ENCODE measurements at places on chromosomes 2 and 18.

GRCh38 chr2:3041841-3042600, 335.6 kb downstream of the EIPR1 start:
- DNase-seq: no peak

GRCh38 chr2:219430633-219431615, 3.7 kb upstream of the SPEG start:
- DNase-seq: no peak

GRCh38 chr18:35239314-35239713, 1.5 kb upstream of the ZNF397 start:
- no peak for DNase-seq

DNA sequence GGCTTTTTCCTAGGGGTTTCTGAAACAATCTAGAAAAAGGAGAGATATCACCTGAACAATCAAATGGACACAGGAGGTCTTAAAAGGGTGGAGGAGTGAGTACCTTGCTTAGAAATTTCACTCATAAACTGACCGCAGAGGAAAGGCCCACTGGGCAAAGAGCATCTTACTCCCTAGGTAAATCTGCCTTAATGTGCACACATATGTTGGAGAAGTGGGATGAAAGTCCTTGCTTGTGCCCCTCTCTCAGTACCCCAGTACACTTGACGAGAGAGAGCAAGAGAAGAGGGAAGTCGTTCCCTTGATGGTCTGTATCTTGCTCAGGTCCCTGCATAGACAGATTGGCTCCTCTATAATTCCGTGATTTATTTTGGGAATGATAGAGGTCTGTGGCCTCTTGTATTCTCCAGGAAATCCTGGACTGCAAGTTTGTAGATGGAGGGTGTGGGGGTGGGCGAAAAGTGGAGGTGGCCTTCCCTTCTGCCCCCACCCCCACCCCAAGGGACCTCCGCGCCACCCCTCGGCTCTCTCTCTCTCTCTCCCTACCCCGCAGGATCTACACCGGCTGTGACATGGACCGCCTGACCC, 6.8 kb downstream of the TBR1 start:
- DNase-seq: no peak

- no peak for DNase-seq
These were observed 58.9 kb downstream of the KCNF1 start for GRCh38 chr2:10970666-10971065.

DNA sequence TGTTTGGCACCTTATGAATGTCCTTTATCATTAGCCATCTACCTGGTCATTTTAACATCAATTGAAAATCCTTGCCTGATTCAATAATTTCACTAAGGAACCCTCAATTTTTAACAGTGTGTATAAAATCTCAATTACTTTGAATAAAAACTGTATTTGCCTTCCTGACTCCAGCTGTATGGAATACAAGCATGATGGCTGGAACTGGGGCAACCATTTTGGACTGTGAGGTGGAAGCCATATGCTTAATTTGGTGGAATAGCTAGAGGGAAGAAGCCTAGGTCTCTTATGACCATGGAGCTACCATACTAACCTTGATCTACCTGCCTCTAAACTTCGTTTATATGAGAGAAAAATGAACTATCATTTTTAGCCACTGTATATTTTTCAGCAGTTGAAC, 12.5 kb upstream of the RTN4 start:
- DNase-seq: no peak

- DNase-seq: no peak
These were observed 9.8 kb downstream of the CAVIN2 start for GRCh38 chr2:191836853-191837769.

- no peak for DNase-seq
These were observed 227.2 kb upstream of the HS6ST1 start for GRCh38 chr2:128545829-128546228.

- DNase-seq: no peak
These were observed 12.5 kb downstream of the NPC1 start for GRCh38 chr18:23573626-23574431.

DNA sequence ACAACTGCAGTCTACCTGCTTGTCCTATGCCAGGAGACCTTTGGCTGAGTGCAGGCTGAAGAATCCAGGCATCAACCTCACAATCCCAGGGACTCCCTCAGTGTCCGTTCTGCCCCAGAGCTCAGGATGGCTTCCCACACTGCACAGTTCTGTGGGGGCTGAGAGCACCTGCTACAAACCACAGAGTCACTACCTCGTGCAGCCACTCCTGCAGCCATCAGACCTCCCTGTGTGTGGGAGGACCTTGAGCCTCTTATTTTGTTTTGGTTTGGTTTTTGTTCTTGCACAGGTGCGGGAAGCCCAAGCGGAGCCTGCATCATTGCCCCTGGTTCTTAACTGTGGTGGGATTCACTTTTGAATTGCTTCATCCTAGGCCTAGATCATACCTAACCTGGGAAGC, 31.0 kb downstream of the NAT8 start:
- DNase-seq: no peak

DNA sequence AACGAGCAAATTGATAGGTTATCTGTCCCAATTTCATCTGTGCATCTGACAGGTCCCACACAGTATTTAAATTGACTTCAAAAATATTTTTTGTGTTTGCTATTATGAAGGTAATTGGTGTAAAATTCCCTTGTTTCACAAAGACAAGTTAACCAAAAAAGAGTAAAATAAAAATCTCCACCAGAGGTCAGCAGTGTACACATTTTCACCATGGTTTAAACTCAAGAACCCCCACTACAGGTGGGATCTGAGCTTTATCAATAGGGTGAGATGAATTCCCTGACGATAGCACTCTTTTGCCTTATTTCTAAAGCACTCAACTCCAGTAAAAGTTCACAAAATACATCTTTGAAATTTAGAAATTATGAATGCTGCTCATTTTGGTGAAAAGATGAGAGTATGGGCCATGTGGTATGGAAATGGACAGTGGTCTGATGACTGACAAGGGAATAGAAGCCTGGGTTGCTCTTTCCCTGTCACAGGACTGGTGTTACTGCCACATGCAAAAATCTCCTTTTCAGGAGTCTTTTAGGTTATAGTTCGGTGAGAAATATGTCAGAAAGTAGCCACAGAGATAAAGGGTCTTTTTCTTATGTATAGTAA, 68.0 kb downstream of the SERPINB8 start:
- DNase-seq: no peak

DNA sequence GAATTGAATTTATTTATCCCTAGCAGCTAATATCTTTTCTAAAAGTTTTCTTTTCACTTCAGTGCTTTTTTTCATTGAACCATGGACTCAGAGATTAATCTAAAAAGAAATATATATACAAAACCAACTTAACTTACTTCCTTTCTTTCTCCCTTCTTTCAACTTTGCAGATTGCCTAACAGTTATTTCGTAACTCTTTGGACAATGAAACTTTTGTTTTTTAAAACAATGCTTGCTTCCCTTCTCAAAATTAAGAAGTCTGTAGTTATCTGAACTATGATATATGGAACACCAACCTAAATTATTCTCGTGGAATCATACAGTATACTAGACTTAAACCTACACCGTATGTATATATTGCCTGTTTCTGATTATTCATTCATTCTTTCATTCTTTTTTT, 62.9 kb downstream of the MIB1 start:
- no peak for DNase-seq

- peak; percentile 1 for DNase-seq
These were observed 558 bp downstream of the DNAJC10 start for GRCh38 chr2:182716650-182716979.

GRCh38 chr2:62871506-62871905, 166.0 kb downstream of the EHBP1 start:
- no peak for DNase-seq

DNA sequence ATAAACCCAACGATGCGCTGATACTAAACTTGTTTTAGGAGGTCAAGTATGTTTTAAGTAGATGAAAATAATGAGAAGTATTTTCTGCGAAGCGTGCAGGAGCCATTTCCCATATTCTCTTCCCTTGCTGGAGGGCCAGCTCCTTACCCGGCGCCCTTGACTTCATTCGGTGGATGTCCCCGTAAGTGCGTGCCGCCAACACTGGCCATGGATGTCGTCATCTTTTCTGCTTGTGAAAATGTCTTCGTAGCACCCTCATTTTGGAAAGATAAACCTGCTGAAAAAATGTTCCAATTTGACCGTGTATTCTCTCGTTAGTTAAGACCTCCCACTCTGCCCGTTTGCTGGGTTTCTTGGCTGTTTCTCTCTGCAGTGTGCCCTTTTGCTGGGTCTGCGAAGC, 127.5 kb downstream of the RTP5 start:
- no peak for DNase-seq

DNA sequence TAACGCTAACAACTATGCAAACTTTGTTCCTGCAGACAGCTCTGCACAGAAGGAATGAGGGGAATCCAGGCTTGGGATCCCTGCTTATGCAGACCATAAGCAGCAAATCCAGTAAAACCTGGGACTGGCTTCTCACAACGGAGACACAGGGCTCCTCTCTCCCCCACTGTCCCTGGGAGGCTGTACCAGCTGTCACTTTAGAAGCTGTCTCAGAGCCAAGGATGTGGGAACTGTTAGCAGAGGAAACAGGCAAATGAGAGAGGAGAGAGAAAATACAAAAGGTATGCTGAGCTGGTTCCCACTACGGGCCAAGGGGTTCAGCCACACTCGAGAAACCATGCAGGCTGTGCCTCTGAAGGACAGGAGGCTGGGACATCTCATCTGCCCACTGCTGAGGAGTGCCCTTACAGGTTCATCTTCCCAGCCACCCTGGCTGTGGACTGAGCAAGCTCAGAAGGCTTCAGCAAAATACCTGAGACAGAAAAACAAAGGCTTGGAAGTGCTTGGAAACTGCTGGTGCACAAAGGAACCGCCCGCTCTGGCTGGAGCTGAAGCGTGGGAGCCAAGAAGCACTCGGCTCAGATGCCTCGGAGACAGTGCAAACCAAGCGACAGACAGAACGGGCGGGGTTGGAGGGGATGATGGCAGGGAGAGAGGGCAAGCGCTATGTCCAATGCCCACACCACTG, 72.5 kb downstream of the FAM210A start:
- no peak for DNase-seq

DNA sequence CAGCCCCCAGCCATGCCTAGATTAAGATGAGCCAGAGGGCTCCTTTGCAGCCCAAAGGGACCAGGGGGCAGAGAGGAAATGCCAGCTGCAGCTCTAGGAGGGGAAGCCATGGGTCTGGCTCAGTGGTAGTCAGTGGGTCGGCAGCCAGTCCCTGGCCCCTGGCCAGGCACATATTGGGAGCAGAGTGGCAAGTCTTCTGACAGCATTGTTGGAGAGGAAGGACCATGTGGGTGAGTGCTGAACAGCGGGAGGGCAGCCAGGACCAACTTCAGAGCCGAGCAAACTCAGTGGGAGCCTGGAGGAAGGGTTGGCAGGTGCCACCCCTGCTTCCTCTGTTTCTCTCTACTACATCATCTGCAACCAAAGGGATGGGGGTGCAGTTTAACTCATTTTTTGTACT, 140.5 kb upstream of the PELI1 start:
- DNase-seq: no peak

- DNase-seq: no peak
These were observed 32.1 kb upstream of the TTC39C start for GRCh38 chr18:23982155-23983079.

GRCh38 chr2:23200068-23200786, 184.8 kb upstream of the KLHL29 start:
- DNase-seq: no peak

DNA sequence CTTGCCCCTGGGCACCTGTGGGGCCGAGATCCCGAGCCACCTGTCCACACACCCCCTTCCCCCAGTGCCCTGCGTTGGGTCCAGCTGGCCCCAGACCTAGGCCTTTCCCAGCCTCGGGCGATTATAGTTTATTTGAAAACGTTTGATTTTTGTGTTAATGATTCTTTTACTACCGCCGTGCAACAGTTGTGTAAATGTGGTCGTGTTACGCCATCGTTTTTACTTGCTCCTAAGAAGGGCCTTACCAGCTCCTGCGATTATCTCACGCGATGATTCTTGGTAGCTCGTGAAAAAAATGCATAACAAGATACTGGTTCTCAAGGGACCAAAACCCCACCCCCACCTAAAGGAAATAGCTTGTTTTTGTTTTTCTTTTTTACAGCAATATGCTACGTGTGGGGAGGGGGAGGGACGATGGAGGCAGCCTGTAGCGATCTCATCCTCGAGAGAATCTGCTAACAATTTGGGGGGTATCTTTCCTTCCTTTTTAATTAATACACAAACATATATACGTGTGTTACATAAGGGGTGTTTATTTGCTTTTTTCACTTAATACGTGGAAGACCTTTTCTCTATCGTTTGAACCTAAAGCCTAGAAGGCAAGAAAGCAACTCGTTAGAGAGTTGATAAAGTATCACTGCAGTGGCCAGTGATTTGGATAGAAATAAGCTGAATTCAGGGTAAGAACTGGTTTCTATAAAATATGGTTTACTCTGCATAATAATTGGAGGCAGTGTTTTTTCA, 1.0 kb downstream of the ZDBF2 start:
- DNase-seq: no peak

- no peak for DNase-seq
These were observed 71.6 kb downstream of the GNAL start for GRCh38 chr18:11760498-11761167.

- no peak for DNase-seq
These were observed 55.4 kb downstream of the VAPA start for GRCh38 chr18:9969247-9969646.

GRCh38 chr2:189175869-189176433, 3.6 kb downstream of the COL5A2 start:
- DNase-seq: no peak

DNA sequence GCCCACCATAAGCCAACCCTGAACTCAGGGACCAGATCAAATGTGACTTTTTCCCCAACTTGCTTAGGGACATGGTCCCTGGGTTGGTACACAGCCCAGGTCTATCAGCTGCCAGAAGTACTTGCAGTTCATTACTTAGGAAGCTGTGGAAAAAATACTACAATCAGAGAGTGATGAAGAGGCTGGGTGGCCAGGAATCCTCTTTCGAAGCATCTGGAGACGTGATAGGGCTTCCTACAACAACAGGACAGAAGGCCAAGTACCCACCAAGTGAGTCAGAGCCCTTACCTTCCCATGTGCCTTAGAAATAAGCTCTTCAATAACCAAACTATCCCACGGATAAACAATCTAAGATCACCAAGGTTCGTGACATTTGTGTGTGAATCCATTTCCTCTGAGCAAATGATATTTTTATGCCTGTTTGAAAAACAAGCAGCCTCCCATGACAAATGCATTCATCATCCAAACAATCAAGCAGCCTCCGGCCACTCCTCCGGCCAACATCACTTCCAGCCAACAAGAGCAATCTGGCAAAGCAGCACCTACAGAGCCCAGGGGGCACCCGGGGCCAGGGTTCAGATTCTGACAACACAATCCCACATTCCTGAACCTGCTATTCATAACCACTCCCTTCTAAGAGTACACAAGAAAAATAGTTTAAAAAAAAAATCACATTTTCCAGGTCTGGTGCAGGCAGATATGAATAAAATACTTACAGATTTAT, 26.4 kb downstream of the TBC1D8 start:
- DNase-seq: no peak

Measured in stimulated activated CD8-positive, alpha-beta memory T cell treated with anti-CD3 and anti-CD28 coated beads, Interleukin-15, amount 100 ng/mL, for 24 hours (primary cell).